NCI-H446 (cell line): ENCODE measurements at places on chromosomes 12 and 14.

DNA sequence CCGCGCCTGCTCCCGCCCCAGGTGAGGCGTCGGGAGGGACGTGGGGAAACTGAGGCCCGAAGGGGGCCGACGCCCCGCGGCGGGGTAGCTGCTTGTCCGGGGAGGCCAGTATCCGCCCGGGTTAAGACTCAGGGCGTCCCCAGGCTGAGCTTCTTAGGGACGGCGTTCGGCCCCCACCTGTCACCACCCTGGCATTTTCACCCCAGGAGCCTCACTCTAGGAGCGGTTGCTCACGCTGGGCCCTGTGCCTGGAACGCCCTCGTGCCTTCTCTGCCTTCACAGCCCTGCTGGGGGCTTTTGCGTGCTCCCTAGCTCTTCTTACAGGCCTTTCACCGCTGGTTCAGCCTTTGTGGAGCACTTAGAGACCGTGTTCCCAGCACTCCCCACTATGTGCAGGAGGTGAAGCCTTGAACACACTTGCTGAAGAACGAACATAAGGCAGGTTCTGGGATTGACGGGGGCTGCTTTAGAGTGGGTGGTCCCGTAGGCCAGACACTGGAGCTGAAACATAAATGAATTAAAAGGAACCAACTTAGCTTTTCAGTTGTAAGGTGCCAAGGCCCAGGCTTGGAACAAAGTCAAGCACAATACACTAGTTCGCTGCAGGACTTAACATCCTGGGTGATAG, 601 bp downstream of the ZNF839 start:
- DNase-seq: no peak

DNA sequence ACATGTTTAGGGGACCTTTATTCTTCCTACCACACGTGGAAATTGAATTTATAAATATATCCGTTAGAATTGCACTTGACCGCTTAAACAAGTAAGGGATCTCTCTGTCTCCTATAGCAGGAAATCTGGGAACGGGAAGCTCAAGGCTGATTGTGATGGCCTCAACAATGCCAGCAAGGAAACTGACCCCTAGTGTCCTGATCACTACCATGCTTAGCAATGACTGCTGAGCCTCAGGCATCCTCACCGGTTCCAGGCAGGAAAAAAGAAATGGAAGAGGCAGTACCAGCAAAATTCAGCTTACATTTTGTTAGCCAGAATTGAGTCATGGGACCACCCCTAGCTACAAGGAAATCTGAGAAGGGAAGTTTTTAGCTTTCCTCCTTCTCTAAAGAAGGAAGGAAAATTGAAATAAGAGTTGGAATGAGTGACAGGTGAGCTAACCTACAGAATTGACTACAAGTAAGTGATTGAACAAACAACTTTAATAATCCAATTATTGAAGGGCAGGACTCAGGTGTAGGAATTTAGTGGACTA, 43.9 kb upstream of the AMN1 start:
- no peak for DNase-seq

DNA sequence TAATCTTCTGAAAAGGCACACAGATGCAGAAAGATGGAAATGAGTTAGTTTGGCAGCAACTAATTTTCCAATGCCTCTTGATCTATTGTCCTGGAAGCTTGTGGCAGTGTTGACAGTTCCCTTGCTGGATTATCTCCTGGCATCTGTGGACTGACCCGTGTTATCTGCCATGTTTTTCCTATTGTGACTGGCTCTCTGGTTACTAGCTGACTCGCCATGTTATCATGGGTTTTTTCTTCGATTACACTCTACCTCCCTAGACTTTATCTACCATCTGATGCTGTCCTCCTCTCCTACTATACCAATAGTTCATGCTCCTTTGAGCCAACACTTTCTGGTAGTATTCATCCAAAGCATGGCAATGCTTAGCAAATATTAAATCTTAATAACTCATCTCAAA, 63.3 kb upstream of the FLRT2 start:
- no peak for DNase-seq

- no peak for DNase-seq
Measured at GRCh38 chr14:49972823-49973222, 79.9 kb downstream of the ARF6 start.

DNA sequence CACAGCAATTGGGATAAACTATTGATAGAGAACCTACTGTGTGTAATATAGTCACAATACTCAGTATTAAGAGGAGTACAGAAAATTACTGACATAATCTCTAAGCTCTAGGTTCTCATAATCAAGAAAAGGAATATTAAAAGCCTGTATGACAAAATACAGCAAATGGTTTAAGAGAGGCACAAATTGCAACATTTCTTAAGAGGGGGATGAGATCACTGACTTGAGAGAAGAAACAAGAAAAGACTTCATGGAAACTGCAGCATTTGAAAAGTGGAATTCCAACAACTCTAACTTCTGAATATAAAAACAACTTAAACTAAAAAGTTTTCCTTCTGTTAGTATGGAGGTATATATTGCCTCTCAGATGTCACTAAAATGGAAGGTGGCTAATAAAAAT, 89.7 kb downstream of the NUMB start:
- DNase-seq: no peak

DNA sequence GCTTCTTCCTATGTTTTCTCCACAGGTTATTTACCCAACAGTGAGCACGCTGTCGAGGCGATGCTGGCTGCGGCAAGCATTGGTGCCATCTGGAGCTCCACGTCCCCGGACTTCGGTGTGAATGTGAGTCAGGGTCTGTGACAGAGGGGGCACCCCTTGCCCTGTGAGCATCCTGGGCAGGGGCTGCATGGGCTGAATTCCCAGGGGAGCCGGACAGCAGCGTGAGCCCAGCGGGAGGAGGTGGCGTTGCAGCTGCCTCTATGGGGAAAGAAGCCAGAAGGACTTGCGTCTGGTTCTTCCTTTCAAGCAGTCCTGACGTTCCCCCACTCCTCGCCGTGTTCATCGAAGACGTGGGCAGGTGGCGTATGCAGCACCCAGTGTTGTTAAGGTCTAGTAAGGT, 26.2 kb downstream of the AACS start:
- DNase-seq: no peak

GRCh38 chr14:100323942-100324307, 786 bp downstream of the SLC25A47 start:
- DNase-seq: no peak

- no peak for DNase-seq
Measured at GRCh38 chr12:30911207-30911606, 15.3 kb upstream of the TSPAN11 start.

- peak; percentile 21 for DNase-seq
Measured at GRCh38 chr14:49971156-49972130, 78.6 kb downstream of the ARF6 start.

GRCh38 chr14:55512421-55512820, 67.6 kb upstream of the KTN1 start:
- DNase-seq: no peak

DNA sequence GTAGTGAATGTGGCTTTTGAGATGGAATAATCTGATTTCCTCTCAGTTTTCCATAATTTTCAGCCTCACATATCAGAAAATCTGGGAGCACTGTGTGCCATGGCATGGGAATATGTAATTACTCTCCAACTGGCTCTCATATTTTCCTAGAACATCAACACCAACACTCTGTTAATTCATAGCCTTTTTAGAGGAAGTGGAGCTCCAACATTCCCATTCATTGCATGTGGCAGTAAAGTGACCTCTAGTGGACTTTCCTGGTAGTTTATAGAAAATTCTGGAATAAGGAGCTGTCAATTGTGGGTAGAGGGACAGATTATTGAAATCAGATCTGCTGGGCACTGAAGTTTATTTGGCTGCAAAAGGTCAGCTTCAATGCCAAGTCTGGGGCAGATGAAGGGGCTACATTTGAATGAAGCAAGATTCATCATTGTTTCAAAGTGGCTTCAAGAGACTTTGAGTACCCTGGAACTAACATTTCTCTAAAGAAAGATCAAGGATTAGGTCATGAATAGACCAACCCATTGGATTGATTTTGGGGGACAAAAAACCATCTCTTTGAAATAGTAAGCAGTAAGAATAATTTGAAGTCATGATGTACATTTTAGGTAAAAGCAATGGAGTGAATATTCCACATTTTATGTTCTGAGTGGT, 23.6 kb upstream of the USP44 start:
- peak; percentile 58 for DNase-seq

GRCh38 chr14:85934886-85935254, 404.9 kb downstream of the FLRT2 start:
- DNase-seq: no peak

DNA sequence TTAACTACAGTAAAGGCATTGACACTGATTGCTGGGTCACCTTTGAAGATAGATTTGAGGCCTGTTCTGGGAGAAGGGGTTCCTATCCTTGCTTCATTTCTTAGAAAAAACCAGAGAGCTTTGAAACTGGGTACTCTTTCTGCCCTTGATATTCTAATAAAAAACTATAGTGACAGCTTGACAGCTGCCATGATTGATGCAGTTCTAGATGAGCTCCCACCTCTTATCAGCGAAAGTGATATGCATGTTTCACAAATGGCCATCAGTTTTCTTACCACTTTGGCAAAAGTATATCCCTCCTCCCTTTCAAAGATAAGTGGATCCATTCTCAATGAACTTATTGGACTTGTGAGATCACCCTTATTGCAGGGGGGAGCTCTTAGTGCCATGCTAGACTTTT, 36.4 kb downstream of the CAND1 start:
- DNase-seq: no peak

- no peak for DNase-seq
Measured at GRCh38 chr12:128025589-128026245, 241.3 kb upstream of the TMEM132C start.

GRCh38 chr12:94073441-94074051, 74.8 kb upstream of the PLXNC1 start:
- peak; percentile 78 for DNase-seq

DNA sequence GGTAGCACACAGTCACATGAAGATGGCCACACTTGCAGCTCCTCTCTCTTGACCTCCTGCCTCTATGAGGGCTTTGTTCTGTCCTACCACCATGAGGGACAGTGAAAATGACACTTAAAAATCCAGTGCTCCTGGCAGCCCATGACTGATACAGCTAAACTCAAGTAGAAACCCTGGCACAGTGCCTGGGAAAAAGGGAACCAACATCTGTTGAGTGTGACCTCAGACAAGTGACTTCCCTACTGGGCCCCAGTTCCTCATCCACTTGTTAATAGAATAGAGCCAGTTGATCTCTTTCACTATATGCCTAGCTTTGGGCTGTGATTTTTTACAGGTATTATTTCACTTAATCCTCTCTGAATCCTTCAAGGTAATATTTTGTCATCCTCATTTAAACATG, 4.8 kb downstream of the GUCY2C start:
- peak; percentile 40 for DNase-seq

- DNase-seq: no peak
Measured at GRCh38 chr12:113159937-113160336, 10.4 kb downstream of the CFAP73 start.

DNA sequence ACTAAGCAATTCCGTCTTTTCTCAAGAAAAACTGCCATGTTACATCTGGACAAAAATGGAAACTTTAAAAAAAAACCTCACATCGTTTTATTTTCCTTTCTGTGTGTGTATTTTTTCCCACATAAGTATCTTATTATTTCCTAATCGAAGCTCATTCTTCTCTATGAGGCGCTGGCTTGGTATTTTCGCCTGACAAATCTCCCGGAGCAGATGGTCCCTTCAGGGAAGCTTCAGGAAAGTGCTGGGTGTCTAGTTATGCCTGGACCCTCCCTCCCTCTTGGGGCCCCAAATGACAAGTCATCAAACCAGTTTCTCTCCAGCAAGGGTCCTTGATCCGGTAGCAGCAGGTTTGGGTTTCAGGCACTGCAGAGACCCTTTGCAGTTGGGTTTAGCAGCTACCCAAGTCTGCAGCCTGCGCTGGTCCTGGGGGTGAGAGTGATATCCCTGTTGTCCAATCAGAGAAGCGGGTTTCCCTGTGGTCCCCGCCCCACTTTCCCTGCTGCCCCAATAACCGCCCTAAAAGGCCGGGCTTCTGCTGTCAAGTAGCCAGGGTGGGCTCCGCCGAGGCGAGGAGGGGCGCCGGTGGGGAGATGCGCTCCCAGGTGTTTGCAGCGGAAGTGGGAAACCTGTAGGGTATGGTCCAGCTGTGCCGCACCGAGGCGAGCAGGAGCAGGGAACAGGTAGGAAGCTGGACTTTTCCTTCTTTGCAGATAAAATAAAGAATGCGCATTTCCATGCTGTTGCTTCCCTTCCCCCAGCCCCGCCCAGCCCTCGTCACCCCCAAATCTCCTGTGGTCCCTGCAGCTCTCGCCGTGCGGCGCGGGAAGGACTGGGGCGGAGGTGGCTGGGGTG, at the start of gene CNTN1:
TSS of gene CNTN1 (plus strand) at position 527 of the 852 bp plus-strand sequence.
- DNase-seq: peak; percentile 85

DNA sequence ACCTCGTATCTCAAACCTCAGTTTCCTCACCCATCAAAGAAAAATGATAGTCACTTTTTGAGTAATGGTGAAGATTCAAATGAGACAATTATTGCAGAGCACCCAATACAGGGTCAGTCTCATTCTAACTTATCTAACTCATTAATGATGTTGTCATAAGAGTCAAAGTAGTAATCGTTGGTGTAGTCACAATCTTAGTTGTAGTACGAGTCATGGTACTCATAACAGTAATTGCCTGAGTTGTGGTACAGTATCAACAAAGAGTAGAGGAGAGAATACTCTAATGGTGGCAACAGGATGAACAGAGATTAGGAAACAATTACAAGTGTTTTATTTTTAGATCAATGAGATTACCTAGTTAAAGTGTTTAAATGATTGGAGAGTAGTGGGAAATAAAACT, 93.6 kb upstream of the TMTC2 start:
- DNase-seq: no peak
